ENCODE measurements at places on chromosomes 2 and 18. TPM values are rescaled to one million over a fixed set of nuclear protein-coding genes. Genes with fewer than 3 reads are reported as not detected.
A peak's percentile ranks its signal among the peaks of the same experiment; 100 is the strongest.

GRCh38 chr2:133680343-133681049 is 112.2 kb upstream of the NCKAP5 start:
- no peak for DNase-seq

DNA sequence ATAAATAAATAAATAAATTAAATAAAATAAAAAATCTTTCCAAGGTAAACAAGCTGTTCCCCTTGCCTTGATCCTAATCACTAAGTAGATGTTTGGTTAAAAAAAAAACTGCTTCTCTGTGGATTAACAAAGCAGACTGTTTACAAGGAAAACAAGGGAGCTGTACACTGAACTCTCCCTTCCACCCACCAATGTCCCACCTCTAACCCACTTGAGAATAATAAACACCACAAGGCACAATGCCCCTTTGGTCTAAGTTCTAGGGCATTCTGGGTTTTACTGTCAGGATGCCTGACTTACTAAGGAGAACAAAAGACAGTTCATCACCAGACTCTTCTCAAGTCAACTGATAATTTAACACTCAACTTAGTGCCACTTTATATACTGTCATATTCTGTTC is 83.5 kb downstream of the NCKAP1 start:
- DNase-seq, result no peak

- DNase-seq, result no peak
These were observed 100.4 kb downstream of the LDLRAD4 start for GRCh38 chr18:13318731-13319501.

DNA sequence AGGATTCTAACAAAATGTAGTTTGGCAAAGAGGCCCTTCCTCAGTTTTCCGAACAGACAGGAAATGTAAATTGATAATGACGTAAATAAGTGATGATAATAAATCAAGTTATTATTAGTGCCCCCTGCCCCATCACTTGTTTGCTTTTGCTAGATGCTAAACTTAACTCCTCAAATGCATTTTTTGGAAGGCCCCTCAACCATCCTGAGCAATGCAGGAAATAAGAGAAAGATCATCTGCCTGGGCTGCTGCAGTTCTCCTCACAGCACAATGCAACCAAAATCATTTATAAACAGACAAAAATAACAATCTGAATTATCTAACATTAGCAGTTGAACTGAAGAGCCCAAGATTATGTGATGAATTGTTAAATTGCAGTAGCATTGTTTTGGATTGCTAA is 62.6 kb upstream of the PSMD14 start:
- no peak for DNase-seq

DNA sequence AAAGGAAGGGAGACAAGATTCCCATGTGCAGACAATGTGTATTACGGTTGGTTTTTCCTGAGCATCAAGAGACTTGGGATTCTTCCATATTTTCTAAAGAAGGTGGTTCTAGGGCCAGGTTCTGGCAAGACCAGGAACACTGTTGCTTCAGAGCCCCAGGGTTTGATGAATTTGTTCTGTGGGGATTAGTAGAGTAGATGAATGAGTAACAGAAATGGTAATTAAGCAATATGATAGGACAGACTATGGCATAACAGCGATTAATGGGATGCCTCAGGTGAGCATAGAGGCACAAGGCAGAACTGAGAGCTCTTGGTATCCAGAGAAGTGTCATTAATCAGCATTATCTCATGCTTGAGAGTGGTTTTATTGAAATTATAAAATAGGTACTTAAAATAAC is 82.8 kb upstream of the PNPT1 start:
- DNase-seq, result no peak

- DNase-seq, result no peak
These were observed 51.2 kb upstream of the HAAO start for GRCh38 chr2:42843611-42844010.

DNA sequence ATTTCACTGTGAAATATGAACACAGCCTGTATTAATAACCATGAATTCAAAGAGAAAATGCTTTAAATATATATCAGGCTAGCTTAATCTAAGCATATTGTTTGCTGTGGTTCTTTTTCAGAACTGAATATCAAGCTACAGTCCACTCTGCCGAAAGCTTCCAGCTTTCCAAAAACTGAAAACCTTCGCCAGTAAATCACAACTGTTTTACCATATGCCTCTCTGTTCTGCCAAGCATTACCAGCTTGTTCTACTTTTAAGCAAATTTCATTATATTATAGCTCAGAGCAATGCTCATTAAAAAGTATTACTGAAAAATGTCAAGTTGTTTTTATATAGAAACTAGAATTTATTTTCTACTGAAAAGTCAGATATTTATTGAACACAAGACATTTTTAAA is 277.4 kb downstream of the NRXN1 start:
- DNase-seq, result no peak

DNA sequence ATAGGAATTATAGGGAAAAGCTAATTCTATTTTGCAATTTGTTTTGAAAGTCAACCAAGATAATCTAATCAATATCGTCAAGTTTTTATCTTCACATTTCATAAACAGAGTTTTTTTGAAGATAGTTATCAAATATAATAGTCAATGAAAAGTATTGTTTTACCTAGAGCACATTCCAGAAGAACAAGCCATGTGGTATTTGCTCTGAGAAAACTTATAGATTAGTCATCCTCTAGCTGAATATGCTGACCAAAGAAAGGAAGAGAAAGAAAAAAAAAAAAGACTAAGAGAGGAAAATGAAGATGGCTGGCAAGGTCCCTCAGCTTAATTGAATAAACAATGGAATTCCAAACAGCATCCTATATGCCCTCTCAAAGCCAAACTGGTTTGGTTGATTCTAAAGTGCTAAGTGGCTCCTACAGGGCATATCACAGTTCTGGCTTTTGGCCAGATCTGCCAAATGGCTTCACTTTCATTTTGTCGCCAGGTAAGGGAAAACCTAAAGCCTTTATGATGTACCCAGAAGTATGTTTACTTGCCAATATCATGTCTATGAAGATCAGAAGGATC is 132.6 kb downstream of the VWC2L start:
- DNase-seq, result no peak

- peak; percentile 71 for DNase-seq
These were observed 589.1 kb upstream of the CDH2 start for GRCh38 chr18:28766027-28766426.

GRCh38 chr2:150469706-150470274 is 17.7 kb downstream of the RND3 start:
- DNase-seq, result peak; percentile 6

GRCh38 chr18:46278481-46279465 is 174.6 kb downstream of the HAUS1 start:
- DNase-seq, result peak; percentile 55

DNA sequence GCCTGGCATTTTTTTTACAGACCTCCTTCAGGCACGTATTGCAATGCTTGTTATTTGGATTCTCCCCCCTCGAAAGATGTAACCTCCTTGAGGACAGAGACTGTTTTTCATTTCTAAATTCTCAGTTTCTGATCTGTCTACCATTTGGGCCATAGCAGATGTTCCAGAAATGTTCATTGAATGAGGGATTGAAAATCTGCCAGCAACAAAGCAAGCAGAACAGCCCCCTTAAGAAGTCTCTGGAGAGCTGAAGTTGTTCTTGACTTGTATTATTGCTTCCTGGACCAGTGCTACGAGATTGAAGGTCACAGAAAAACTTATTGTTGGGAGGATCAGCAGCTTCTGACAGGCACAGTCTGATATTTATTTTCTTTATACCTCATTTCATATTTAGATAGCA is 355.5 kb downstream of the EPHA4 start:
- no peak for DNase-seq

DNA sequence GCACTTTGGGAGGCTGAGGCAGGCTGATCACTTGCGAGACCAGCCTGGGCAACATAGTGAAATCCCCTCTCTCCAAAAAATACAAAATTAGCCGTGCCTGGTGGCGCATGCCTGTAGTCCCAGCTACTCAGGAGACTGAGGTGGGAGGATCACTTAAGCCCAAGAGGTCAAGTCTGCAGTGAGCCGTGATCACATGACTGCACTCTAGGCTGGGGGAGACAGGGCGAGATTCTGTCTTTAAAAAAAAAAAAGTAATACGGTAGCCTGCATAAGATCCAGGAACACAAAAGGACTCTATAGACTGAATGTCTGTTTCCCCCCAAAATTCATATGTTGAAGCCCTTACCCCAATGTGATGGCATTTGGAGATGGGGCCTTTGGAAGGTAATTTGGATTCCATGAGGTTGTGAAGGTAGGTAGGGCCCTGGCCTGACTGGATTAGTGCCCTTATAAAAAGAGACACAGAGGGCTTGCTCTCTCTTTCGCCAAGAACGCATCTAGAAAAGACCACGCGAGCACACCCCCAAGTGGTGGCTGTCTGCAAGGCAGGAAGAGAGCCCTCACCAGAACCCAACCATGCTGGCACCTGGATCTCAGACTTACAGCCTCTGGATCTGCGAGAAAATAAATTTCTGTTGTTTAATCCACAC is 17.0 kb downstream of the MBOAT2 start:
- DNase-seq, result no peak

GRCh38 chr18:66993492-66993891 is 389.6 kb upstream of the CDH19 start:
- DNase-seq, result no peak

DNA sequence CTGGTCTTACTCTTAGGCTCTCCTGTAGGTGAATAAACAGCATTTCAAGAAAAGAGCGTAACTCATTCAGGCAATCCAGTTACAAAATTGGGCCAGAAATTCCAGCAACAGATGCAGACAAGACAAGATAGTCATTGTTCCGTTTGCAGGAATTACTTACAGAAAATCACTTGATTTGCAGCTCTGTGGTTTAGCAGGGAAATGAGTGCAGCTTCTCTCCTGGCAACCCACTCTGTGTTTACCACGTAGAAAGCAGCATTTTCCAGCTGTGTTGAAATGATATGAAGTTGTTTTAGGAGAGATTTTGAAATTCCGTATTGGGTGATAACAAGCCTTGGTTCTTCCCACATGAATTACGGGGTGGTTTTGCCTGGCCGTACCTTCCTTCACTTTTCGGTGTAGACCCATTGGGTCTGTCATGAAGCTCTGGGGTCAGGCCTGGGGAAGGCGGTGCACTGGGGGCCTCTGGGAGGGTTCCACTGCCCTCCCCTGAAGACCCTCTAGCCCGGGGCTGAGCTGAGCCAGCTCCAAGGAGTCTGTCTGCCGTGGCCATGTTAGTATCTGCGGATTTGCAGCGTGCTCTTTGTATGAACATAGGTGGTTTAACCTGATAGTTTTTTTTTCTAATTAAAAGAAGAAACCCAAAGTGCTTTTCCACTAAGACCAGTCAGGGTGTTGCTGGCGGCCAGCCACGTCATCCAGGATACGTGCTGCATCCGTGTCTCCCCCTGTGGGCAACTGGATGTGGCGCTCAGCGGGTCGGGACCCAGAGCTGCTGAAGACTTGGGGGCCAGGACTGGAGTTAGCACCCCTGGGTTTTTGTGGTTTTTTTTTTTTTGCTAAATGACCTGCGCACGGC is 58.9 kb upstream of the KCNG2 start:
- no peak for DNase-seq

- peak; percentile 100 for DNase-seq
These were observed 60.8 kb downstream of the EFEMP1 start for GRCh38 chr2:55862673-55863390.

DNA sequence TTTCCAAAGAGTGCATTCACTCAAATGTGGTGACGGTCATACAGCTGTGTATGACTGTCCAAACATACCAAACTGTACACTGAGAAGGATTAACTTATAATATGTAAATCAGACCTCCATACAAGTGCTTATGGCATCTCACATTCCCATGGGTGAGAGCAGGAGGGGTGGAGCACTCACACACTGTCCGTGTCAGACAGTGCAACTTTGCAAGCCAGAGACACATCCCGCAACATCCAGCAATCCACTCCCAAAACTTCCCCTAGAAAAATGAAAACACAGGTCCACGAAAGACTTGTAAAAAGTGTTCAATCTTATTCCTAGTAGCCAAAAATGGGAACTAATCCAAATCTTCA is 36.4 kb downstream of the FAM168B start:
- DNase-seq, result no peak

- no peak for DNase-seq
These were observed 787.9 kb upstream of the RAB6C start for GRCh38 chr2:129191530-129191929.

DNA sequence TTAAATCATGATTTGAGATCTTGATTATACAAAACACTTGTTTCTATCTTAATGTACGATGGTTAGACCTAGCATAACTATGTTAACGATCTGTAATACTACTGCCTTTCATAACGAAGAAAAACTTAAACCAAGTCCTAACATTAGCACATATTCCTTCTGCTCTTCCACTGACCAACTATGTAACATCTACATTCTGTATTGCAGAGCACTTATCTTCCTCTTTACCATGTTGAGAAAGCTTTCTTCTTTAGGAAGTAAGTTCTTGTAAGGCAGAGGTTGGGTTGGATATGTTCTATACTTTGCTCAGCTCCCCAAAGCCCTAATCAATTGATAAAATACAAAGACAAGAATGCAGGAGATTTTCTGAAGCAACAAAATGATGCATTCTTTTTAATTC is 7.9 kb upstream of the ZNF407 start:
- no peak for DNase-seq

DNA sequence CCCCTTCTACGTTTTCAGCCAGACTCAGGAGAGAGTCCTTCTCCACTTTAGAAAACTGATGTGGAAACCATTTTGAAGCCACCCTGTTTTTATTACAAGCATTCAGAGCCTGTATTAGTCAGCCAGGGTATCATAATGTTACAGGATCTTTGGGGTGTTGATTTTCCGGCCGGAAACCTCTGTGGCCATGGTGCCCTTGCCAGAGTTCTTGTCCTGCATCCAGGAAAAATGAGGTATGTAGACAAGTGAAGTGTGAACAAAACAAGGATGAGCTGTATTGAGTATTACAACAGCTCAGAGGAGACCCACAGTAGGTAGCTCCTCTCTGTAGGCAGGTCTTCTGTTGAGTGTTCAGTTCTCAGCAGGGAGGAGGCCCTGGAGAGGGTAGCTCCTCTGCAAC is 241.0 kb upstream of the COPS8 start:
- no peak for DNase-seq

DNA sequence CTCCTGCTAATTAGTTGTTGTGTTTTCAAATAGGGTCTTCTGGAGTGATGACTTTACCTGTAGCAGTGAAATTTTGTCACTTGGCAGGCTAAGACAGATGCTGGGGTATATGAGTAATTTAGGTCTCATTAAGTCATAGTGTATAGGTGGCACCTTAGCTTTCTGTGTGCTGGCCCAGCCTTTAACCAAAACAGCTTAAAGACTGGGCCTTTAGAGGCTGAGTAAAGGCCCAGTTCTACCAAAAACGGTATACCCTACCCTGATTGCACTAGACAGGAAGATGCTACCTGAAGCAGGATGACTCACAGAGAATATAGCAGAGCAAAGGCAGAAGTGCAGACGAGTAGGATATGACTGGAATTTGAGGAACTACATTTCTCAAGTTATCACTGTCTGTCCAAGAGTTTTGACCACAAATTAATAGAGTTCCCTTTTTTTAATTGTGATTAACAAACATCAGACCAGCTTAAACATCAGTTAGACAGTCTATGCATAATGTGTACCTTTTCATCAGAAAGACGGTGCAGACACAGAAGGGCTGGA is 337.9 kb upstream of the SALL3 start:
- DNase-seq, result no peak

The C2orf49 gene
- total RNA-seq, result 20.0 TPM

The CPLX4 gene
- not detected for total RNA-seq

The FBXO41 gene
- total RNA-seq, result 0.18 TPM

The FOXD4L1 gene
- 0.16 TPM for total RNA-seq

The SULT6B1 gene
- not detected for total RNA-seq

The RNU2-63P gene
- total RNA-seq, result not detected

The NOSTRIN gene
- 0.81 TPM for total RNA-seq

The ZNF521 gene
- 35.7 TPM for total RNA-seq

The TM4SF20 gene
- 0.57 TPM for total RNA-seq

The TEKT4 gene
- not detected for total RNA-seq

The IL1A gene
- total RNA-seq, result 0.90 TPM

The CXCR2 gene
- total RNA-seq, result not detected
